ENCODE measurements at places on chromosomes 13 and 19.

DNA sequence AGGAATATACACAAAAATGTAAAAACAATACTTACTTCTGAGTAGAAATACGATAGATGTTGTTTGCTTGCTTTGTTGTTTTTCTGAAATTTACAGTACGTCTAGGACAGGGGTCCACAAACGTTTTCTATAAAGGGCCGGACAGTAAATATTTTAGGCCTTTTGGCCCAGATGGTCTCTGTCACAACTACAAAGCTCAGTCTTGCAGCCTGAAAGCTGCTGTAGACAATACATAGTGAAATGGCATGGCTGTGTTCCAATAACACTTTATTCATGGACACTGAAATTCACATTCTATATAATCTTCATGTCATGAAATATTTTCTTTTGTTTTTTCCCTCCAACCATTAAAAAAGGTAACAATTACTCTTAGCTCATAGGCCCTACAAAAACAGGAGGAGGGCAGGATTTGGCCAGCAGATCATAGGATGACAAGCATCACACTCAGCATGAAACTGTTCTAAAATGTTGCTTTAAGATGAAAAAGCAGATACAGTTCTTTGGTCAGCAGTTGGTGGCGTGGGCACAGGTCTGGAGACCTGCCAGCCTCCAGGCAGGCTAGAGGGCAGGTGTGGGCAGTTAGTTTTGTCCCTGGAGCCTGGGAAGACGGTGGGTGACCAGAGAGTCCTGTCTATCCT, at the start of gene EDDM13:
EDDM13 (plus strand) TSS at position 588 of the 638 bp plus-strand sequence. CDS start 87 bp downstream, outside the sequence.
- no peak for DNase-seq

GRCh38 chr13:51494156-51494555, 41.3 kb upstream of the INTS6 start:
- no peak for DNase-seq

DNA sequence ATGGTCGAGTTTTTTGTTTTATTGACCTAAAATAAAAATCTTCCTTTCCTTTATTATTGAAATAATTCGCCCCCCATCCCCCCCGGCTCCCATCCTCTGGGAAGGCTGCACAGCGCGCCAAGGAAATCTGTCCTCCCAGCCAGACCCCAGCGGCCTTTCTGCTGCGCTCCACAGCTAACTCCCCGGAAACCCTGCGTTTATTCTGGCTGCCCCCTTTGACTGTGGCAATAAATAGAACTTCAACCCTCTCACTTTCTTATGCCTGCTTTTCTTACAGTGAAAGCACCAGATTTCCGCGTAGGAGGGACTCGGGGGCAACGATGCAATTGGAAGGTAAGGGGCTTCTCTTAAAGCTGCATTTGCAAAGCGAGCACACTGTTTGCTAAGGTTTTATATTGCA, 9.7 kb upstream of the C19orf12 start:
- no peak for DNase-seq

DNA sequence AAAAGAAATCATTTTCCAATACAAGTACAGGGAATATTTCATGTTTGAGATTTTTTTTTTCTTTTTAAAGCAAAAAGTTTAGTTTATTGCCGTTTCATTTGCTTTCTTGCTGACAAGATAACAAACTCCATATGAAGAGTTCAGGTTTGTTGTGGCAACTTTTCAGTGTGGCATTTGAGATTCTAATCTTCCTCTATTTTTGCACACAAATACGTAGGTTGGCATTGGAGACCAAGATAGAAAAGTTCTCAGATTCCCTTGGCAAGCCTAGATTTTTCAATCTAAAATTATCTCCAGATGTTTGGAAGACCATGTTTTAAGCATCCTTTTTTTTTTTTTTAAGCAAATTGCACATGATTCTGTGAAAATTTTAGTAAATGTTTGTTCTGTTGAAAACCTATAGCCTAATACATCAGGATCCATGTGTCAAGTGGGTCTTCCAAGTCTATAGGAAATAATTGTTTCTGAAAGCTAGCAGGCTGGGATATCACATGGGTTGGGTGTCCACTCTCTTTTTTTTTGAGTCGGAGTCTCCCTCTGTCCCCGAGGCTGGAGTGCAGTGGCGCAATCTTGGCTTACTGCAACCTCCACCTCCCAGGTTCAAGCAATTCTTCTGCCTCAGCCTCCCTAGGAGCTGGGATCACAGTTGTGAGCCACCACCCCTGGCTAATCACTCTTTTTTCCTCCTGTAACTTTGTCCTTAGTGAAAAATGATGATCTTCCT, 2.6 kb downstream of the GARRE1 start:
- no peak for DNase-seq

- no peak for DNase-seq
Measured at GRCh38 chr19:38253788-38254187, 2.4 kb downstream of the PPP1R14A start.

- no peak for DNase-seq
Measured at GRCh38 chr13:76853921-76854608, 32.1 kb downstream of the KCTD12 start.

GRCh38 chr13:27006519-27007161, 165.0 kb downstream of the USP12 start:
- no peak for DNase-seq

DNA sequence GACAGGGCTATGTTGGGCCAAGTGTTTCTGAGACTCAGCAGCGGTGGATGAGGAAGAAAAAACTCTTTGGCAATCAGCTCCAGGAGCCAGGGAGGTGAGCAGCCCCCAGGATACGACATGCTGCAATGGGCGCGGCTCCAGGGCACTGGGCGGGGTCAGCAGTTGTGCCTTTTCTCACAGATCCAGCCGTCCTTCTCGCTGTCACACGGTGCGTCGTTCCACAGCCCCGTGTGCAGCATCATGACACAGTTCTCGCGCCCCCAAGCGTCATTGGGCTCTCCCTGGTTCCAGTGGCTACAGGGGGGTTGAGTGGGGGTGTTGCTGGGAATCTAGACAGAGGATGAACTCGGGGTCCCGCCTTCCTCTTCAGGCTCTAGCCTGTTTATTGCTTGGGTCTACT, 2.7 kb downstream of the CLEC4G start:
- DNase-seq, result no peak

DNA sequence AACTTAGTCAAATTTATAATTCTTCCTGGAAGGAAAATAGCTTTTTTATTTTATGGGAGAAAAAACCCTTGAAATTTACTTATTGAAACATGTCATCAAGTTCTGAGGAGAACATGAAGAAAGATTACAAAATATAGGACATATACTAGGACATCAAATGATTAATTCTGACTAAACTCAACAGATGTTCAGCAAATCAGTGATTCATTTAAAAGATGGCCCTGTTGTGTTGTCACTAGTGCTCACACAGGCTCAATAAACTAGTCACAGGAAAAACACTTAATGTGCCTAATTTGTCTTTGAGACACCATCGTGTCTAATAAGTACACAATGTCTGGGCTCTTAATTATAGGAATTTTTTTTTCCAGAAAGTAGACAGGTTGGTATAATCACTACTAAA, 223.8 kb upstream of the TMTC4 start:
- DNase-seq, result no peak

- no peak for DNase-seq
Measured at GRCh38 chr13:29994911-29995595, 144.6 kb upstream of the UBL3 start.

DNA sequence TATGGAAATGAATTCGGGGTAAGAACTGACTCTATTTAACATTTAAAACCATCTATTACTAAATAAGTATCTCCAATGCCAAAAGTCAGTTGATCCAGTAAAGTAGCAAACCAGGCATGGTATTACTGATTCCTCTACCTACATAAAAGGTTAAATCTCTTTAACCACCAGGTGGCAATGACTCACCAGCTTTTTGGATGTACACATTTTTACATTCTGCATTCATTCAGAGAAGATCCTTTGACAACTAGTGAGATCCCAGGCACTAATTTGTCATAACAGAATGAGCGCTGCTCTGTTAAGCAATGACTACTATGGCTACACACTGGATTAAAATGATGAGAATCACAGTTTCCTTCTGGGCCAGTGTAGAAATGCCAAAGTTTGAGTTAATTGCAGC, 329.8 kb upstream of the GPC6 start:
- DNase-seq, result no peak

GRCh38 chr19:50203281-50204080, at the start of gene MYH14:
MYH14 (plus strand) TSS chr19:50203622; CDS start chr19:50210366, 6,744 bp downstream.
- DNase-seq, result no peak
